ENCODE measurements at places on chromosomes 16 and 17.

DNA sequence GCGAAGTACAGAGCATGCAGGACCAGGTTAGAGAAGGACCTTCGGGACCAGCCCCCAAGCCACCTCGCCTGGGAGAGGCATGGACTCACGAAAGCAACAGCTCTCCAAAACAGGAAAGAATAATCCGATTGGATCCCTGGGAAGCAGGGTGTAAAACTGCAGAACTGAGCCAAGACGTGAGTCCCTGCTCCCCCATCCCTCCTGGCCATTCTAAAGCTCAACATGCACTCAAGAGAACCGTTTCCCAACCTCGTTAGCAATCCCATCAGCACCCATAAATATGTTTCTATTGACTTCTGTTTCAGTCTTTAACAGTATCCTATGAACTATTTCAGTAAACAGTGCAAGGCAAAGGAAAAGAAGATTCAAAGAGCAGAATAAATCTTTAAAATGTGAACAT, 167.0 kb downstream of the COPRS start:
- peak; percentile 28 for DNase-seq

GRCh38 chr16:84898447-84898846, 78.7 kb downstream of the CRISPLD2 start:
- no peak for DNase-seq

DNA sequence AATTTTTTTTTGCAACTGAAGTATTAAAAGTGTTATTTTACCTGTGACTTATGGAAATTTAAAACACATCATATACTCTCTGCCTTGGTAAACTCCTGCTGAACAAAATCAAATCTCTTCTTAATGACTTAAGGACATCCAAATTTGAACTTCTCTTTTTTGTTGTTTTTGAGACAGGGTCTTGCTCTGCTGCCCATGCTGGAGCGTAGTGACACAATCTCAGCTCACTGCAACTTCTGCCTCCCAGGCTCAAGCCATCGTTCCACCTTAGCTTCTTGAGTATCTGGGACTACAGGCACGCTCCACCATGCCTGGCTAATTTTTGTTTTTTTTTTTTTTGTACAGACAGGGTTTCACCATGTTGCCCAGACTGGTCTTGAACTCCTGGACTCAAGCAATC, 56.1 kb downstream of the SKAP1 start:
- DNase-seq: no peak

DNA sequence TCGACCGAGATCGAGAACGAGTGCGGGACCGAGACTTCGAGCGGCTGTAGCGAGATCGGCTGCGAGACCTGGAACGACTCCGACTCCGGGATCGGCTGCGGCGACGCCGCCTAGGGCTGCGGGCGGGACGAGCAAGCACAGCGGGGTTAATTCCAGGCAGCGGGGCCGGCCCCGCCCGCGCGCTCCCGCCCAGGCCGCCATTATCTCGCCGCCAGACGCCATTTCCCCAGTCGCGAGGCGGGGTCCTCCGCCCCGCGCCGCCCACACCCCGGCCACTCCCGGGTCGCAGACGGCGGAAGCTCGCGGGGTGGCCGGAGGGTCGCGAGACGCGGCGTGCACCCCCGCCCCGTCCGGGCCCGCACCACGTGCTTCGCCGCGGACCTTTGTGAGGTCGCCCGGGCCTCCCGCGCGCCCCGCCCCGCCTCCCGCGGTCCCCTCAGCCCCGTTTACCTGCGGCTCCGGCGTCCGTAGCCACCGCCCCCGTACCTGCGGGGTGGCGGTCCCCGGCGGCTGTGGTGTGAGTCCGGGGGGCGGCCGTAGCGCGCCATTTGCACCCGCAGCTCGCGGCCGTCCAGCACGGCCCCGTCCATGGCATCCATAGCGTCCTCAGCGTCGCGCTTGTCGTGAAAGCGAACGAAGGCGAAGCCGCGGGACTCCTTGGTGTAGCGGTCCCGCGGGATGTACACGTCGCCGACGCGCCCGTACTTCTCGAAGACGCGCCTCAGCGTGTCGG, 616 bp downstream of the SRSF2 start:
- peak; percentile 77 for DNase-seq

DNA sequence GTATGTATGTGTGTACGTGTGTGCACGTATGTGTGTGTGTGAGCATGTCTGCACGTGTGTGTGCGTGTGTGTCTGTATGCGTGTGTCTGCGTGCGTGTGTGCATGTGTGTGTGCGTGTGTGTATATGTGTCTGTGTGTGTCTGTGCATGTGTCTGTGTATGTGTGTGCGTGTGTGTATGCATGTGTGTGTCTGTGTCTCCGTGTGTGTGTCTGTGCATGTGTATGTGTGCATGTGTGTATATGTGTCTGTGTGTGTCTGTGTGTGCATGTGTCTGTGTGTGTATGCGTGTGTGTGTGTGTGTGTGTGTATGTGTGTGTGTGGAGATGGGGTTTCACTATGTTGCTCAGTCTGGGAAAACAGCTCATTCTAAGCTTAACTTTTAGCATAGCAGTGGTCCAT, 43.9 kb downstream of the ATP2C2 start:
- no peak for DNase-seq

DNA sequence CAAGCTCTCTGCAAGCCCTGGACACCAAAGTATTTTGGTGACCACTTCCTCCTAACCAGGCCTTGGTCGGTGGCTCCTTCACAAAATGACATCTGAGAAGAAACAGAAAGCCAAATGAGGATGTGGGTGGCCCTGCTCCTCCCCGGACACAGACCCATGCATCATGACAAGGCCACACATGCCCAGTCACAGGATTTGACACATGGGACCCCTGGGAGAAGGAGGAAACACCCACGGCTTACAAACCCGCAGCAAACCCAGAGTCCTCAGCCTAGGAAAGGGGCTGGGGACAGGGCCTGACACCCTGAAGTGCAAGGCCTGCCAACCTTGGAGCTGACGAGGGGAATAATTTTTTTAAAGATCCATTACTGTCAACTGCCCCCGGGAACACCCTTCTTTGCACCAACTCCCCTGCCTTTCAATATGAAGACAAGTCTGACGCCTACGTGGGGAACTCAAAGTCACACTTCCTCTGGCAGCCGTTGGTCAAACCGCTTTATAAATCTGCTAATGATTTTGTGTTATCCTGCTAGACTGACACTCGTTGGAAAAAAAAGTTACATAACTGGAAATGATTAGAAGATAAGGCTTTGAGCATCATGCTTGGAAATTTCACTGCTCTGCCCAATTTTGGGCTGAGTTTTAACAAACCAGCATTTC, 41.3 kb downstream of the GAS7 start:
- DNase-seq: peak; percentile 82

GRCh38 chr16:51167170-51167895, 16.3 kb upstream of the SALL1 start:
- DNase-seq: no peak

DNA sequence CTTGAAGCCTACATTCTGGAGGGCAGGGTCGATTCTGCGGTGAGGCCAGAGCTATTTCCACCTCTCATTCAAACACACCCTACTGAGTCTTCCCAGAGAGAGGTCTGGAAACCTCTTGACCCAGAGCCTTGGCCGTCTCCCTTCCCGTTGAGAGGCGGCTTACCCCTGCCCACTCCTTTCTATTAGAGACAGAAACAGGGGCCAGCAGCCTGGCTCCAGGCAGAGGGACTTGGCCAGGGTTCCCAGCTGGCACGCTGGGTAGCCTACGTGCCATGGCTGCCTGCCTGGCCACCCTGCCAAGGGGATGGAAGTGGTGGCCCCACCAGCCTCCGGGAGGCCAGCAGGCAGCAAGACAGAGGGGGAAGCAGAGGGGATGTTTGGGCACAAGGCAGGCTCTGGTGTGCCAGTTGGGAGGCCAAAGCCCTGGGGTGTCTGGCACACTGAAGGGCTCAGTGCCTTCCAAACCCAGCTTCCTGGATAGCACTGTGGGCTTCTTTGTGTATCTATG, 6.0 kb downstream of the STAC2 start:
- no peak for DNase-seq

DNA sequence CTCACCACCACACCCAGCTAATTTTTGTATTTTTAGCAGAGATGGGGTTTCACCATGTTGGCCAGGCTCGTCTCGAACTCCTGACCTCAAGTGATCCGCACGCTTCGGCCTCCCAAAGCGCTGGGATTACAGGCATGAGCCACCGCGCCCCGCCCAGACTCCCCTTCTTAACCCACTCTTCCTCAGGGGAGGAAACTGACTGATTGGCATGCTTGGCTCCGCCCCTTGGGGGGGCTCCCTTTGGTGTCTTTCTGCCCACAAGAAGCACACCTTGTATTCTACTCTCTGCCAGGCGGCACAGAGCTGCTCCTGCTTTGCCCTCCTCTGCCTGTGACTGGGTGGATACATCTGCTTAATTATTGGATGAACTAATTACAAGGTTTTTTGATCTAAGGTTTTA, 4.7 kb upstream of the ASGR2 start:
- DNase-seq: no peak

- DNase-seq: no peak
These were observed 25.2 kb downstream of the COTL1 start for GRCh38 chr16:84592718-84593117.

DNA sequence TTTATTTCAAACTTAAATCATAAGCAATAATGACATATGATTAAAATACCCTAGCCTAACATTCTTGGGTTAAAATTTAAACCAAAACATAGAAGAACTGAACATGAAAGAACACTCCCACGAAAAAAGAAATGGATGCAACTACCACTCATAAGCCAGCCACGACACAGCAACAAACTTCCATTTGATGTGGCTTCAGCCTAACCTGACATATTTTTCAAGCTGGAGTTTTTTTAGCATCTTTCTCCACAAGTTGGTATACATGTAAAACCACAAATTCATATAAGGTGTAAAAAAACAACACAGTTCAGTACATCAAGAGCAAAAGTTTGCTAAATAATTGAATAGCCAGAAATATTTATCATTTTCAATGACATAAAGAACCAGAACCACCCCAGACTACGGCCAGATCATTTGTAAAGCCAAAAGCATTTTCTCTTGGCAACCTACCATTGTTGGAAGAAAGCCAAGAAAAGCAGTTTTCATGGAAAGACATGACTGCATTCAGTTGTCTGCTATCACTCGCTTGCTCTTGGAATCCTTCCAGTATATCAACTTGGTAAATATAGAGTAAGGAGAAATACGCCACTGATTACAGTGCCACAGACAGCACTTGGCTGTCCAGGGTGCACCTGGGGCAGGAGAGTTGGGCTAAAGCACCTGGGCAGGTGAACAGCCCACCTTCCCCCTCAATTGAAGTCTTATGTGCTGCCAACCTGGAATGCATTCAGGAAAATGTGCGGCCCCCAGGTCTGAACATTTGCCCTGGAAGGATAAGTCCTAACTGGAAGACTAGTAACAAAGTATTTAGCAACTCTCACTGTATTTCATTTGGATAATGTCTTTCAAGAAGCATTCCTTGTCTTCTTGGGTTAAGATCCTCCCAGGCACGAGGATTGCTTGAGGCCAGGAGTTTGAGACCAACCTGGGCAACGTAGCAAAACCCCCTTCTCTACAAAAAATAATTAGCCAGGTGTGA, 60.5 kb downstream of the CREBBP start:
- no peak for DNase-seq

DNA sequence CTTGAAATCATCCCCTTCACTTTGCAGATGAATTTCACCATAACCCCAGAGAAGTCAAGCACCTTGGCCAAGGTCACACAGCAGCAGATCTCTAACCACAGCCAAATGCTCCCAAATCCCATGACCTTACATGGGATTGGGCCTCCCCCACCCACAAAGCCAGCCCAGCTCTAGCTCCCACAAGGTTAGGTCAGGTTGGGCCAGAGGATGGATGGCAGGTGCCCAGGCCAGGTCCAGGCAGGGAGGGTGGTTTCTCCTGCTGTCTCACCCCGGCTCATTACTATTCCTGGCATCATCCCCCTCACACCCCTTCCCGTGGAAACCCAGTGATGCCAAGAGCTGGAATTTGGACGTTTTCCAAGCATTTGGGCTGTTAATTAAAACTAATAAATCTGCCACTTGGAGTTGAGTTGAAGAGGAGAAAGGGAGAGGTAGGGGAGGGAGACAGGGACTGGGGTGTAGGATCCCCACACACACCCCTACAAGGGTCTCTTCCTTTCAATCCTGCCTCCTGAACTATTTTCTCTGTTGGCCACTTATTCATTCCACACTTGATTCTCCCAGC, 181.6 kb downstream of the TMEM132E start:
- no peak for DNase-seq

DNA sequence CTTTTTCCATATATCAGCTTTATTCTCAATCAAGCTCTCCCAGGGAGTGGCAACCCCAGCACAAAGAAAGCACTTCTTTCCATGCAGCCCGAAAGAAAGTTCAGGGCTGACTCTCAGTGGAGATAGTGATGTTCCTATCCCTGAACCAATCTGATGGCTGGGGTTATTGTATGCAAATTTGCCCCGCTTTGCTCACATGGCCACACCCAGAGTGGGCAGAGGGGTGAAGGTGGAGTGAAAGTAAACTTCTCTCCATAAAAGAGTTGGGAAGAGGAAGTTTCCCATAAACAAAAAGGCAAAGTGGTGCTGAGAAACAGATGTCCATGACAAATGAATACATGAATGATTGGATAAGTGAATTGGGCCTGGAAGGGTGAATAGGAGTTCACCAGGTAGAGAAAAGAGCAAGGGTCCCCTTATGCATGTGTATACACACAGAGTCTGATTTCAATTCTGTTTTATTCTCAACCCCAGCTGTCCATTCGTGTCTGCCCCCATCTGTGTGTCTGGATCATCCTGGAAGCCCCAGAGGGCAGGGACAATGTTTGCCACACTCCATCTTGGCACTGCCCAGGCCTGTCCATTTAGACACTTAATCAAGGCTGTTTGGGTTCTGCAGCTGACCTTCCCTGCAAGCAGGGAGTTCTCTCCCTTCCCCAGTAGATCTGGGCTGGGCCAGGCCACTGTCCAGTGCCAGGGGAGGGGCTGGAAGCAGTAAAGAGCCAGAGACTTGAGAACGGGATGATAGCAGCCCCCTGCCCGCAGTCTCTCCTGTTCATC, 14.1 kb upstream of the NGFR start:
- DNase-seq: no peak

- no peak for DNase-seq
These were observed 24.0 kb downstream of the CPSF4L start for GRCh38 chr17:73237714-73238113.

- peak; percentile 71 for DNase-seq
These were observed 10.6 kb downstream of the MYH3 start for GRCh38 chr17:10646392-10646990.
